CD4-positive, alpha-beta T cell (primary cell): ENCODE measurements at places on chromosomes 12 and 14. TPM values are rescaled to one million over a fixed set of nuclear protein-coding genes. Genes with fewer than 3 reads are reported as not detected.

Gene RABGGTA
- total RNA-seq, result 52.3 TPM

GRCh38 chr12:89461190-89461589 lies 63.4 kb downstream of the GALNT4 start:
- no peaks in the 10 kb centered on the region for H3K27me3 ChIP-seq
- peaks cover 11% of the 10 kb centered on the region for H3K36me3 ChIP-seq
- H3K4me1 ChIP-seq, result no peaks in the 10 kb centered on the region
- no peak overlapping the region for H3K4me3 ChIP-seq

DNA sequence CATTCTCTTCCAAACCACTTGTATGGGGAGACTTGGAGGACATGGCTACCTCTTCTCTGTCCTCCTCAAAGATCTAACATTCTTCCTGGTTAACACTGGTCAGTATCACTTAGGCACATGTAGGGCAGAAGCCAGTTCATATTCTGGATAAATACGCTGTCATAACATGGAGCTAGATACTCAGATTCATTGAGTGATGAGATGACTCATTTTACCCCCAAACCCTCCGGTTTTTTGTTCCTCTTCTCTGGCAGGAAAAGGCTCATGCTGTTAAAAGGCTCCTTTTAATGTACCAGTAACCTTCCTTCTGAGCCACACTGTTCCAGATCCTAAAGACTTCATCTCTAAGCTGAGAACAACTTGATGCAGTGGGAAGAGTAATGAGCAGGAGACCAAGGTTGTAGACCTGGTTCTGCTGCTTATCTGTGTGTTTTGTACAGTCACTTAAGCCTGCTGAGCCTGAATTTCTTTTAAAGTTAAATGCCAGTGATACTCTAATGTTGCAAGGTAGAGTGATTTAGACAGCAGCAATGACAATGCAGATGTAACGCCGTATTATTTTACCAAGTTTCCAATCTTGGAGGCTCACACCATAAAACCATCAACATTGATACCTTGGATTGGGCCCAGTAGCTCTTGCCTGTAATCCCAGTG lies 57.3 kb upstream of the ELK3 start:
- no peak overlapping the region for H3K4me3 ChIP-seq
- no peaks in the 10 kb centered on the region for H3K27me3 ChIP-seq
- H3K4me1 ChIP-seq, result peaks cover 9% of the 10 kb centered on the region
- no peaks in the 10 kb centered on the region for H3K36me3 ChIP-seq
- DNase-seq, result no peak

Gene VRTN
- not detected for total RNA-seq

Gene RNASE4
- 0.38 TPM for total RNA-seq

Gene JAG2
- total RNA-seq, result 1.3 TPM

Gene IL22
- total RNA-seq, result not detected

Gene ALDH1L2
- 0.03 TPM for total RNA-seq

GRCh38 chr12:79841248-79841877 lies 93.5 kb downstream of the PPP1R12A start:
- no peak overlapping the region for H3K4me3 ChIP-seq
- peaks cover 46% of the 10 kb centered on the region for H3K36me3 ChIP-seq
- DNase-seq, result no peak
- H3K27me3 ChIP-seq, result no peaks in the 10 kb centered on the region
- no peak overlapping the region for H3K27ac ChIP-seq
- peaks cover 4% of the 10 kb centered on the region for H3K4me1 ChIP-seq

Gene KLRG1
- 8.4 TPM for total RNA-seq
